ENCODE measurements at places on chromosomes 7 and 10.

- DNase-seq: no peak
These were observed 17.4 kb downstream of the KIF5B start for GRCh38 chr10:32038777-32039176.

DNA sequence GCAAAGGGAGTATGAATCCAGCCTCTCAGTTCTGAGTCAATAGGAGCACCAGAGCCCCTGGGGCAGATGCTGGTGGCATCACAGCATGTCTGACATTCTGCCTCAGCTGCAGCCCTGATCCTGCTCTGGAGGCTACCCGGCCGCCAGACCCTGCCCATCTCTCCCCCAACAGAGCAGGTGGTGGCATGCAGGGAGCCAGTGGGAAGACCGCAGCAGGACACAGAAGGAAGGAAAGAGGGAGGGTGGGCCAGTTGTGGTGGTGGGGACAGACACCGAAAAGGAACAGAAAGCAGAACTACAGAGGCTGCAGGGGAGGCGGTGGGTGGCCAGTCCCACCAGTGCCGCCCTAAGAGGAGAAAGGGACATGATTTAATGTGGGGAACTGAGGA is 35.3 kb downstream of the BLNK start:
- no peak for DNase-seq

GRCh38 chr7:26779978-26780595 is 84.3 kb downstream of the SKAP2 start:
- DNase-seq: no peak

- DNase-seq: peak; percentile 22
These were observed 491 bp upstream of the AKAP9 start for GRCh38 chr7:91940171-91940570.

DNA sequence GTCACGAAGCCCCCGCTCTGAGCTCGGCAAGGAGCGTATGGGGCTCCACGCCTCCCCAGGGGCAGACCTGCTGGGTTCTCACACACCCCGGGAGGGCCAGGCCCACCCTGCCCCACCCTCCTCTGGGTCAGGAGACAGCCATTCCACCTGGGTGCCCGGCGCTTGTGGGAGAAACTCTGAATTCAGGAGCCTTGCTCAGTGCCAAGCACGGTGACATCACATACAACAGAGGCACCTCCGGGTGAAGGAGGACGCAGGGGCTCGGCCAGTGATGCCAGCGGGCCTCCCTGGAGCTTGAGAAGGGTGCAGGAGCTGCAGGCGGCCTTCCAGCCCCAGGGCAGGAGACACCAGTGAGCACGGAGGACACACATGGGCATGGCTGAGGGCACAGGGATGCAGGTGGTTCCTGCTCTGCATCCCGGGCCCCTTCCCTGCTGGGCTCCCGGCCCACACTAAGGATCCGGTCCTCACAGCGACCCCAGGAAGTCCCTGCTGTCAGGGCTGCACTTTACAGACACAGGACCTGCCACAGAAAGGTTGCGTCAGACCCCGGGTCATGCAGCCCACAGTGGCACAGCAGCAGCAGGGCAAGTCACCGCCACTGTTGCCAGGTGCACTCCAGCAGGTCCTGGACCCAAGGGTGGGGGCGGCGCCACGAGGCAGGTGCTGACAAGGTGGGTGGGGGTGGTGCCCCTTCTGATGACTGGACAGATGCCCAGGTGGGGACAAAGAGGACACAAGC is 108.0 kb downstream of the MAD1L1 start:
- no peak for DNase-seq

- peak; percentile 15 for DNase-seq
These were observed 396 bp downstream of the GRM8 start for GRCh38 chr7:127252377-127252713.

GRCh38 chr10:92242910-92243671 is 47.8 kb downstream of the CPEB3 start:
- peak; percentile 44 for DNase-seq

- no peak for DNase-seq
These were observed 76.5 kb downstream of the IMMP2L start for GRCh38 chr7:111485701-111486380.

GRCh38 chr7:142774826-142775225 is 4.1 kb downstream of the PRSS2 start:
- DNase-seq: no peak

GRCh38 chr7:121187222-121187621 is 141.6 kb upstream of the WNT16 start:
- no peak for DNase-seq

DNA sequence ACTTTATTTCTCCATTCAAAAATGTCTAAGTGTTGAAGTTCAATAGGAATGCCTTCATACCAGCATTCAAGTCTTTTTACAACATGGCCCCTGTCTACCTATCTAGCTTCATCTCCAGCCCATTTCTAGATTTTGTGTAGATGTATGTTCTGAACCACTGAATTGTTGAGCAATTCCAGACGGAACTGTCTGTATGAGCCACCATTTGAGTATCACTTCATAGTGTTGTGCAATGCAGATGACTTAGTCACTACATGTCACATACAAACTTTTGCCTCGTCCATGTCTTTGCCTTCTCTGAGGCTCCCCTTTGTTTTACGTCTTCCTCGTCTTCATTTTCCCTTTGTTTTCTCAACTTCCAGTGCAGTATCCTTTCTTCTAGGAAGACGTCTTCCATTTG is 118.1 kb downstream of the INHBA start:
- no peak for DNase-seq

GRCh38 chr10:75009426-75009825 is 102.0 kb upstream of the SAMD8 start:
- no peak for DNase-seq

- DNase-seq: no peak
These were observed 353.6 kb downstream of the CALN1 start for GRCh38 chr7:72058579-72058978.

- DNase-seq: no peak
These were observed 669 bp upstream of the AP5Z1 start for GRCh38 chr7:4774658-4775249.

DNA sequence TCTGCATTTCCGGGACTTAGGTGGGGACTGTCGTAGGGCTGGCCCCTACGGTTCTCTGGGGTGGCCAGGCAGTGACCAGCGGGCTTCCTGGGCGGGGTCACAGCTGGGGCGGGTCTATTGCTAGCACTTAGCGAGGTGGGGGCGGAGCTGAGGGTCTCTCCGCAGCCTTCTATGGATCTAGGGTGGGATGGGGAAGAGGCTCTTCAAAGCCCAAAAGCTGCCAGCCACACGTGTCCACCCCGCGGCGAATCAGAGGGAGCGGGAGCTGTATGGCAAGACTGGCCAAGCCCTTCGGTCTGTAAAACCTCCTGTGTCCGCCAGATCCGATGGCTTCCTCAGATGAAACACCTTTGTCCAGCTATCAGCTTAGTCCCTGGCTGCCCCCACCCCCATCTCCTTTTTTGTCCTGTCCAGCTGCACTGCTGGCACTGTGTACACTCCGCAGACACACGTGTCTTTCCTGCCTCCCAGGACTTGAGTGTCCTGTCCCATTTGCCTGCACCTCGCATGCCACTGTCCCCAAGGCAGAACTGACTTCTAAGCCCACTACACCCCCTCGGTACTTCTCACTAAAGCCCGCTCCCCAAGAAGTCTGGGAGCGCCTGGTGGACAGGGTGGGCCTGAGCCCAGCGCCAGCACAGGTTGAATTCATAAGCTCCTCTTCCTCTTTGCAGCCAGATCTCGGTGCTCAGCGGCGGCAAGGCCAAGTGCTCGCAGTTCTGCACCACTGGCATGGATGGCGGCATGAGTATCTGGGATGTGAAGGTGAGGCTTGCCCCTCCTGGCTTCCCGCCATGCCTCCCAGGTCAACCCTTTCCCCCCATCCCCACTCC is 14.8 kb downstream of the PDAP1 start:
- DNase-seq: peak; percentile 38

GRCh38 chr10:77597560-77597959 is 40.0 kb downstream of the KCNMA1 start:
- no peak for DNase-seq

DNA sequence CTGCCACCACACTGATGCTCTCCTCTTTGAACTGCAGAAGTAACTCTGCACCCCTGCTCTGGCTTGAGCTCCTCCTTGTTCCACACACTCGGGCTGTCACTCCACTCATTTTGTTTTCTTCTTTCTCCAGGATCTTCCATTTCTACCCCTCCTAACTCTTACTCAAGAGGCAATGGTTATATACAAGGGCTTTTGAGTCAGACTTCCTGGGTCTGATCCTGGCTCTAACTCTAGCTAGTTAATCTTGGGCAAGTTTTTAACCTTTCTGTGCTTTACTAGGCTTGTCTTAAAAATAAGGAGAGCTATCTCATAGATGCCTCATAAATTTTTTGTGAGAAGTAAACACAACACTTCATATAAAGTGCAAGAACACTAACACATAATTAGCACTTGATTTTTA is 45.3 kb upstream of the GNAI1 start:
- no peak for DNase-seq

- DNase-seq: no peak
These were observed 29.1 kb downstream of the GTF2IRD1 start for GRCh38 chr7:74482629-74483401.

DNA sequence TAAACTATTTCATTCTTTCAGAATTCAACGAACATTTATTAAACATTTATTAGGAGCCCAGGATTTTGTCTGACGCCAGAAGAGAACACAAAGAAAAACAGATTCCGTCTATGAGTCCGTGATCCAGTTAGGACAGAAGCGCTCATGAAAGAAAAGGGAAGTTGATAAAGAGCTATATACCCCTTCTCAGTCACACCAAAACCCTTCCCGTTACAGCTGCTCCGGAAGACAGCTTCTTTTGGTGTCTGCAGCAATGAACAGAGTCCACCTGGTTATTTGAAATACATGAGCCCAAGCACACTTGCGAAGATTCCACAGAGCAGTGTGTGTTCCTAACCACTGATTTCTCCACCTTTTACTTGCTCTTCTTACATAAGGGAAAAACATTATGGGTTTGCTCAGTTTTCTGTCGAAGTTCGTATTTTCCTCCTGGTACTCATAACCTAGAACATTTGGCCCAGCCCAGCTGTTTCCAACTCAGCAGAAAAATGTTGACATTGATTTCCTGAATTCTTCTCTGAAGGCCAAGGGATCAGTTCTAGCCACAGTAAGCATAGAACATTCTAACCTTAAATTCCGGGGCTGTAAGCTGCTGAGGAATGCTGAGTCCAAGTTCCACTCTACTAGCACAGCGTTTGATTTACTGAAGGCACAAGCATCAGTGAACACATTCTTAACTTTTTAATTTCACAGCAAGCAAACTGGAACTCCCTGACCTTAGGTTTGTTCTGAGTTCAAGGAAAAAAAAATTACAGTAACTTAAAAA is 206.5 kb downstream of the SORCS1 start:
- DNase-seq: no peak

GRCh38 chr7:140155428-140155827 is 21.4 kb downstream of the KDM7A start:
- DNase-seq: no peak

GRCh38 chr7:16210171-16210570 is 211.2 kb downstream of the CRPPA start:
- DNase-seq: no peak

DNA sequence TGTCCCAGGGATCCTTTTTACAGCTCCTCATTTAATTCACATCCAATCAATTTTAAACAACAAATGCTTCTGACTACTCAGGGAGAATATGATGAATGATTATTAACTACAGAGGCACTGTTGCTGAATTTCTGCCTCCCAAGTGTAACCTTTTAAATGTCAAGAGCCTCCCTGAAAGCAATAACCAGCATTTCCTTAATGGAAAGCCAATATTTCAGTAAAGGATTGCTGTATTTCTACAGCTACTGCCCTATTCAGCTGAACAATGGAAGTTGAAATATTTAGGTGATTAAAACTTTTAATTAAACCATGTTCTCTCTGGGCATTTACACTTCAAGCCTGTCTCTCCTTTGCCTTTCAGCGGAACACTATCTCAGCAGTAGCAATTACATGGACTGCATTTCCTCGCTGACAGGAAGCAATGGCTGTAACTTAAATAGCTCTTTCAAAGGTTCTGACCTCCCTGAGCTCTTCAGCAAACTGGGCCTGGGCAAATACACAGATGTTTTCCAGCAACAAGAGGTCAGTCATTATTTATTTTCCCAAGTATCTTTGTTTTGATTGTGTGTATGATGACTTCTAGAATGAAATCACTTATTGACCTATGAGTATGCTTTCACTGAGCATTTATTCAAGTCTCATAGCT is 304.7 kb downstream of the BICC1 start:
- no peak for DNase-seq

- DNase-seq: no peak
These were observed 9.1 kb upstream of the ZNF316 start for GRCh38 chr7:6628045-6628444.

DNA sequence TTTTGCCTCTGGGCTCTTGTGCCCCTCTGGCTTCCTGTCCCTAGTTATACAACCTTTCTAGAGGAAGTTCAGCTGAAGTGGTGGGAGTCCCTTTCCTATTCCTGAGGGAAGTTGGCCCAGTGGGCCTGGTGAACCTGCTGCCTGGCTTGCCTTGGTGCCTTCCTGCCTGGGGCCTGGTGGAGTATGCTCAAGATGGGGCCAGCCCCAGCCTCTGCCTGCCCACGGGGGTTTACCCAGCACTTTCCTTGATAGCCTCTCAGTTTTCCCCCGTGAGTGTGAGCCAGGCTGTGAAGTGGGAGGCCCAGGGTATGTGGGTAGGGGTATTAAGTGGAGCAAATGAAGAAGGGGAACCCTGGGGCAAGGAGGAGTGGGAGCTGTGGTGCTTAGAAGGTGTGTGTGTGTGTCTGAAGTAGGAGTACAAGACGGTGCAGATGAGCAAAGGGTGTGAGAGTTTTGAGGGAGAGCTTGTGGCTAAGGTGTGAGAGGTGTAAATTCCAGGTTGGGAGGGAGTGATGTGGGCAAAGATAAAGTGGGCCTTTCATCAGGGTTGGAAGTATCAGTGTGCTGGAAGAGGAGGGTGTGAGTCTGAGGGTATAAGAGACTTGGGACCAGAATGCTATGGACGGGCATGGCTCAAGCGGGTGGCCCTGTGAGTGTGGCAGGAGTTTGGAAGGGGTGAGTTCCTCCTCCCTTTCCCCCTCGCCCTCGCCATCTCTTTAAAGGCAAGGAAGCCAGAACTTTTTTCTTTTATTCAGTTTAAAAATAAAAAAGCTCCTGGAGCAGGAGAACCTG is 10.9 kb upstream of the PAX2 start:
- no peak for DNase-seq

DNA sequence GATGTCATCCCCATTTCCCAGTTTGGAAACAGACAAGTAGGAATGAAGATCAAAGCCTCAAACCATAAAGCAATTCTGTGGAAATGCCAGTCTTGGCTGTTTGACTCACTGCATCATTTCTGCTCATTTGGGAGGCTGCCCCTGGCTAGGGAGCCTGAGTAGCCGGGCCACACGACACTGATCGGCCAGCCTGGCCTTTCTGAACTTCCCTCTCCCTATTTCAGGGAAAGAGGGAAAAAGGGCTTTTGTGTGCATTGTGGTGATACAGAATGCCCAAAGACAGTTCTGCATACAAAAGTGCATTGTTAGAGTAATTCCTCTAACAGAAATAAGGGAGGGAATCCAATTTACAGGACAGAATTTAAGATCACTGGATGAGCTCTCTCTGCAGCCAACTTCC is 41.7 kb upstream of the OPALIN start:
- no peak for DNase-seq

DNA sequence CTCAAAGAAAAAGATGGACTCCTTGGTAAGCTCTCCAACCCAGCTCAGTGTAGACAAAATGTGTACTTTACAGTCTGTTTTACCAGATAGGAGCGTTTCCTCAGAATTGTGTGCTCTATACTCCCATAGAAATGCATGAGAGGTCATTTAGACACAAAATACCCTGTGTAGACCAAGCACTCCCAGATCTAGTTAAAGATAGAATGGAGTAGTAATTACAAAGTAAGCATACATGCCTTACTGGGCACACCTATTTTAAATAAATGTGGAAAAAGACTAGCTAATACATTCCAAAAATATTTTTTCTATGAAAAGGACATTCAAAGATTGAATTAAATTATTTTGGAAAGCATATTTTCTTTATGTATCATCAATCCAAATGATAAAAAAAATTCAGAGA is 271.9 kb upstream of the DGKB start:
- DNase-seq: no peak

Measured in endothelial cell (in vitro differentiated cells).